ENCODE measurements at places on chromosomes 1 and 21.

GRCh38 chr1:232477728-232478127, 152.2 kb downstream of the SIPA1L2 start:
- DNase-seq: peak; percentile 58

GRCh38 chr21:45644041-45644906, 749 bp downstream of the PCBP3 start:
- peak; percentile 14 for DNase-seq

DNA sequence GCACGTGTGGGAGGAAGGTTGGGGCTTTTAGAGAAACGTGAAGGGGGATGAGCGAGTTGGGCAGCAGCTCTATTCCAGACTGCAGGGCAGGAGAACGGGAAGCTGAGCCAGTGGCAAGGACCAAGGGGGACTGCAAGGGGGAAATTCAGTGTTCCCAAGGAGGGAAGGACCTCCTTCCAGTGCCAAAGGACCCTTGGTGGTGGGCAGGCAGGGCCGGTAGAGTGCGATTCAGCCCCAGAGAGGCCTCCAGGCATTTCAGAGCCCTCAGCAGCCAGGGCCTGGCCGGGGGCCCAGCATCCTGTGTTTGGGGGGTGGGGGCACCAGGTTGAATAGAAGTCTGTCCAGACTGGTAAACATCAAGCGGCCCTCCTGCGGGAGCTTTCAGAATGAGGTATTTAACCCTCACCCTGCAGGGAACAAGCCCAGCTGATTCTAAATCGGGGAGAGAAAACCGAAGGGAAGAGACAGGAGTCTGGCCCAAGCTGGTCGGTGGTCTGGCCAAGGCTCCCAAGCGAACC, 2.3 kb downstream of the COL9A2 start:
- DNase-seq: no peak

DNA sequence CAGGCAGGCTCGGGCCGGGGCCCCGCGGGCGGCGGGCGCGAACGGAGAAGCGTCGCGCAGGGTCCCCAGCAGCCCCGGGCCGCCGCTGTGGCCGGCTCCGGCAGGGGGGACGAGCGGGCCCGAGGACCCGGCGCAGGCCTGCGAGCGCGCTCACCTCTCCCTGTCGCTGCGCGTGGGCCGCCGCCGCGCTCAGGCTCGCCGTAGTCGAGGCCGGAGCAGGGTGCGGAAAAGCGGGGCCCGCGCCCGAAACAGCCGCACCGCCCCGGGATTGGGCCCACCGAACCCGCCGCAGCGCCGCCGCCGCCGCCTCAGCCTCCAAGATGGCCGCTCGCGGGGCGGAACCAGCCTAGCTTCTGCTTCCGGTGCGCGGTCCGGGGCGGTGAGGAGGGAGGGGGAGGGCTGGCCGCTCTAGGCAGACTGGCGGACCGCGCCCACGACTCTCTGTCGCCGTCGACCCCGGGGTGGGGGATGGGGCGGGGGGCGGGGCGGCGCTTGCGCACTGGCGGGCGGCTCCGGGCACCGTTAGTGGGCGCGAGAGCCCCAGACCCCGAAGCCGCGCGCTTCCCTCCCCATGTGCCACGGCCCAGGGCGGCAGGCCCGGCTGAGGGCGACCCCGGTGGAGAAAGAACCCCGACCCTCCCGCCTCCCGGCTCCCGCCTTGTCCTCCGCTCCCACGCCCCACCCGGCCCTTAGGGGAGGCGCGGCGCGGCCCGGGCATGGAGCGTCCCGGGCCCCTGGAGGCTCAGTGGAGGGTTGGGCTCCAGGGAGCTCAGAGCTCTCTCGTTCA, at the start of gene UBE2J2:
Gene UBE2J2 (minus strand): TSS at position 343 of the 787 bp plus-strand sequence. CDS start 5,862 bp downstream, outside the sequence.
- DNase-seq: peak; percentile 97

GRCh38 chr1:59682396-59683080, 132.2 kb upstream of the HOOK1 start:
- peak; percentile 71 for DNase-seq

DNA sequence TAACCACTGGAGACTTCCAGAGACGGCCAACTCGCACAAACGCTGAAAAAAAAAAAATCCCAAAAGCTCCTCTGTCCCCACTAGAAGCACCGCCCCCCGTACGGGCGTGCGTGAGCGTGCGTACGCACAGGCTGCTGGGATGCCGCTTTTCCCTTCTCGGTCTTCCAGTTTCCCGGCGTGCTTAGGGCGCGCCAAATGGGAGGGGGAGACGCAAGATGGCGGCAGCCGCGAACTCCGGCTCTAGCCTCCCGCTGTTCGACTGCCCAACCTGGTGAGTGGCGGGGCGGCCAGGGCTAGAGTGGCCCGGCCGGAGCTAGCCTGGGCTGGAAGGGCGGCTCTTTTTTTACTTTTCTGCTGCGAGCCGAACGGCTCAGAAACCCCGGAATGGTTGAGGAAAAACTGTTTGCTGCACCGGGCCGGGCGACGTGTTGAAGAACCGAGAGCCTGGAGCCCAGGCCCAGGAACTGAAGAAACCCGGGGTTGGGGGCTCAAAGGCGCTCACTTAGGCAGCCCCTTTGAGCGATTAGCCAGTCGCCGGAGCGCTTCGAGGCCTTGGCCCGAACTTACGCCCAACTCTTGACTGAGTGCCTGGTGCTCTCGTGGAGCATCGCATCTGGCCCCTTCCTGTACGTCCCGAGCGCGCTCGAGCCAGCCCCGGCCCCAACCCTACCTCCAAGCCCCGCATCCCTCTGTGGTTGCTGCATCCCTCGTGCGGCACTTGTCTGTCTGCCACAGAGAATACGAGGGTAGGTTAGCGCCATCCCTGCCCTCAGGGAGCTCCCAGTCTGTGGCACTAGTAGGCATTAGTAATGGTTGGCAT, at the start of gene PPP1R8:
Gene PPP1R8 (plus strand): TSS at position 162 of the 820 bp plus-strand sequence. CDS start 54 bp downstream, at position 216.
- peak; percentile 99 for DNase-seq

- no peak for DNase-seq
These were observed 17.2 kb upstream of the MEF2D start for GRCh38 chr1:156517748-156518147.

- DNase-seq: no peak
These were observed 6.8 kb upstream of the ALDH4A1 start for GRCh38 chr1:18908911-18909771.

DNA sequence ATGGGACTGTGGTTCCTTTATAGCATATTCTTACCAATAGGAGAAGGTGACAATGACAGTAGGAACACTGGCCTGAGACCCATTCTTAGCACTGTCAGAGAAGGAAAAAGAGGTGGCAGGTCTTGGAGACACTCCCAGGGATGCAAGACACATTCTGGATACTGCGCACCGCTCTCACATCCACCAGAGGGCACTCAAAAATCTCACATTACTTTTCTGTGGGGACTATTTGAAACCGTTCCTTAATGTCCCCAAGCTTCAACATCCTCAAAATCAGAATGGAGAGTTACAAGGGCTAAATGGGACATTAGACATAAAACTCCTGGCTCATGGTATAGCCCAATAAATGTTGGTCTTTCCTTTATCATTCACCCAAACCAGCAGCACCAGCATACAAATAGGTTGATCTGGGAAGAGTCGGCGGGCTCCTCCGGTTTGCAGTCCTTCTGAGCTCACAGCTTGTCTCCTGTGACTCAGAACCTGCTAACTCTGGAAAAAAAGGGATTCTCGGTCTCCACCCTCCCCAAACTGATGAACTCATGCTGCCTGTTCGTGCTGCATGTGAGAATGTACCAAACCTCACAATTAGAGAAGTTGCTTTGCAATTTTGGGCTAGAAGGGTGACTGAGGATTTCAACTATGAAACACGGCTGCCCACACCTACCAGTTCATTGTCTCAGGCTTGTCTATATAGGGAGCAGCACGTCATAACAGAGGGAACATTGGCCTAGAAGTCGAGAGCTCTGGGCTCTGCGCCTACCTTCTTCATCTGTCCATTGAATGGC, 40.2 kb downstream of the IL12RB2 start:
- peak; percentile 78 for DNase-seq

GRCh38 chr1:8004803-8005573, 21.1 kb downstream of the ERRFI1 start:
- DNase-seq: peak; percentile 73

DNA sequence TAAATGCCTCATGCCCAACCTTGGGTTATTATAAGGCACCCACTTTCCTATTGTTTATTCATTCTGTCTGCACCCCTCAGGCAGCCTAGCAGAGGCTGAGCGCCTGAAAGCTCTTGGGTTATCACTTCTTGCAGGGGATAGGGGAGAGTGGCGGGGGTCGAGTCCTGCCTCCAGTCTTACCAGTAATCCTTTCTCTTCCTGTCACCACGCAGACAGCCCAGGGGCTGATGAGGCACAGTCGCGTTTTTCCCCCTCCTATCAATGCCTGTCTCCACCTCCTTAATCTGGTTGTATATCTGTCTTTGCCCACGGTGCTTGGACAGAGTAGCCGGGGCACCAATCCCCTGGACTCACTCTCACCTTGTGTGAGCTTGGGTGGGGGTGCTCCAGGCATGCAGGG, 733.1 kb downstream of the MATN1 start:
- DNase-seq: no peak

GRCh38 chr1:117098287-117098890, 23.2 kb downstream of the TRIM45 start:
- DNase-seq: no peak

- DNase-seq: no peak
These were observed 9.5 kb downstream of the ERG start for GRCh38 chr21:38488640-38489270.

- DNase-seq: no peak
These were observed 48.8 kb downstream of the LRRC40 start for GRCh38 chr1:70156529-70157120.

DNA sequence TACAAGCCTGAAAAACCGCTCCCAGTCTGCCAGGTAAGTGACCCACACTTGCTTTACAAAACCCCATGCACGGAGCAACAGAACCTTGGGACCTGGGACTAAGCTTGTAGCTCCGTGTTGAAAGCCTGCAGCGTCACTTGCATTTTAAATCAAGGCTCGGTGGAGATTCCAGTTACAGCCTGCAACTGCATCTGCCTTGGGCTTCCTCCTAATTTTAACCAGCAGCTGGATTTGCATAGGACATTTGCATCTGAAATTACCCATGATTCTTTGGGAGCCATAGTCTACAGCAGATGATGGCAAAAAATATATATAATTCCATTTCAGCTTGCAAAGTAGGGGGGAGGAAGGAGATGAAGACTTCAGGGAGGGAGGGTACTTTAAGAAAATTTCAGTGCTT, 62.4 kb upstream of the IGSF21 start:
- no peak for DNase-seq

- DNase-seq: peak; percentile 50
These were observed at the start of gene SLC45A3 for GRCh38 chr1:205680073-205680851. Gene SLC45A3, minus strand, starts transcription at chr1:205680509. Its CDS starts 15,853 bp downstream, at chr1:205664656.

- peak; percentile 37 for DNase-seq
These were observed 11.2 kb downstream of the C1orf198 start for GRCh38 chr1:230857077-230857476.

GRCh38 chr1:42938645-42939615, 19.7 kb downstream of the SLC2A1 start:
- DNase-seq: no peak

- DNase-seq: peak; percentile 89
These were observed 14.7 kb downstream of the MTHFR start for GRCh38 chr1:11790880-11791715.

DNA sequence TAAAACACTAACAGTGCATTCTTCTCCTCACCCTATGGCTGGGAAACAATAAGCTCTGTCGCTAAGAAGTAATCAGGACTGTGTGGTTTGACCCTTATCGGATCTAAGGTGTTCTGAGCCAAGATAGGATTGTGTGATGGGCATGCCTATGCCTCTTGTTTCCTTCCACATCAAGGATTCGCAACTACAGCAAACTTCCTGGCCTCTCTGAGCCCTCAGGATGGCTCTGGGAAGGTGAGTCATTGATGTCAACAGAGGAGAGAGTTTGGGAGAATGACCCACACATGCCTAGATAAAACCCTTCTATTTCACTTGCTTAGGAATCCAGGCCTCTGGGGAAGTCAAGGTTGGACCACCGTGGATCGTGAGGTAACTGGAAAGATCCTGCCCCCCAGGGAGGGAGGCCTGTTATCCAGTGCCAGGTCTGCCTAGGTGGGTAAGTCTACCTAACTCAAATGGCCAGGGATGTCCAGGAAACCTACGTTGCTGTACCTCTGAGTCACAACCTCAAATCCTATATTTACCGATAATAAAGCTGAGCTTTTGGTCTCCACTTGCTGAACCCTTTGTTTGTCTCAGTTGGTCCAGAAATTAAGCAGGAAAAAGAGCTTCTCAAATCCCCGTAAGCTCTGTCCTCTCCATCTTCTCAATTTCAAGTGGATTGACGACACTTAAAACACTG, 27.4 kb downstream of the TIAM1 start:
- DNase-seq: no peak

GRCh38 chr1:64194168-64195080, 9.0 kb upstream of the UBE2U start:
- DNase-seq: no peak

DNA sequence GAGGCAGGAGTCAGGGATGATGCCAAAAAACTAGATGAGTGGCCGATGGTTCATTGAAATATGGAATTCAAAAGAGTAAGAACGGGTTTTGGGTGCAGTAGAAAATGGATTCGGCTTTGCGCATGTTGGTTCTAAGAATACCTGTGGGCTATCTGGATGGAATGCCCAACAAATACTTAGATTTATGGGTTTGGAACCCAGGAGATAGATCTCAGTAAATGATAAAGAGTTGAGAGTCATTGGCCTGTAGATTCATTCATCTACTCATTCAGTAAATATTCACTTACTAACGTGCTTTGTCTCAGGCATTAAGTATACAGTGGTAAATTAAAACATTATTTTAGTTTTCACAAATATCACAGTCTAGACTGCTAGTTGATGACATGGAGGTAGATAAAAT, 247.7 kb downstream of the NFIA start:
- no peak for DNase-seq

GRCh38 chr1:9261496-9261895, 26.9 kb downstream of the H6PD start:
- no peak for DNase-seq

DNA sequence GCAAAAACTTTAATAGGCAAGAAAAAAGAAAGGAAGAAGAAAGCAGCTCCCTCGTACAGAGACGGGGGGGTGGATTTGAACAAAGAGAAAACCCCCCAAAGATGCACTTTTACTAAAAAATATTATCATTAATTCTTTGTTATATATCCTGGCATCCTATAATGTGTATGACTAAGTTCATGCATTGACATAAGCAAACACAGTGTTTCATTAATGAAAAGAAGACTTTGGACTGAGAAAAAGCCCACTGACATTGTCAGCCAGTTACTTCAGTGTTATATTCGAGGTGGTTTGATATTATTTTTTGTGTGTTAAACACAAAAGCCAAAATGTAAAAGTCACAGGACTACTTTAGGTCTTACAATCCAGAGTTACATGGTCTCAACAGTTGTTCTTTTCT, 110.1 kb upstream of the DPYD start:
- DNase-seq: no peak

- DNase-seq: no peak
These were observed 120.5 kb downstream of the KCNK1 start for GRCh38 chr1:233734456-233734855.

Measured in tongue (tissue), 3 donors.